ENCODE measurements at places on chromosomes 6 and 20.

- H3K27me3 ChIP-seq = no peaks in the 10 kb centered on the region
- H3K27ac ChIP-seq = no peak overlapping the region
- no peak overlapping the region for H3K4me3 ChIP-seq
These were observed 125.2 kb upstream of the RALGAPA2 start for GRCh38 chr20:20837574-20838021.

- H3K4me3 ChIP-seq = no peak overlapping the region
- H3K27me3 ChIP-seq = no peaks in the 10 kb centered on the region
- no peak overlapping the region for H3K27ac ChIP-seq
- DNase-seq = no peak
- H3K4me1 ChIP-seq = no peaks in the 10 kb centered on the region
- H3K36me3 ChIP-seq = no peaks in the 10 kb centered on the region
These were observed 203.0 kb downstream of the KCNQ5 start for GRCh38 chr6:72824833-72825232.

GRCh38 chr20:53381568-53382262 lies 211.9 kb downstream of the ZNF217 start:
- H3K36me3 ChIP-seq = no peaks in the 10 kb centered on the region
- no peaks in the 10 kb centered on the region for H3K27me3 ChIP-seq
- no peak overlapping the region for H3K27ac ChIP-seq
- no peak overlapping the region for H3K4me3 ChIP-seq

GRCh38 chr6:84657486-84657885 lies 106.9 kb downstream of the TBX18 start:
- no peak overlapping the region for H3K4me3 ChIP-seq
- no peak for DNase-seq
- no peaks in the 10 kb centered on the region for H3K36me3 ChIP-seq
- H3K27ac ChIP-seq = no peak overlapping the region
- H3K27me3 ChIP-seq = no peaks in the 10 kb centered on the region

DNA sequence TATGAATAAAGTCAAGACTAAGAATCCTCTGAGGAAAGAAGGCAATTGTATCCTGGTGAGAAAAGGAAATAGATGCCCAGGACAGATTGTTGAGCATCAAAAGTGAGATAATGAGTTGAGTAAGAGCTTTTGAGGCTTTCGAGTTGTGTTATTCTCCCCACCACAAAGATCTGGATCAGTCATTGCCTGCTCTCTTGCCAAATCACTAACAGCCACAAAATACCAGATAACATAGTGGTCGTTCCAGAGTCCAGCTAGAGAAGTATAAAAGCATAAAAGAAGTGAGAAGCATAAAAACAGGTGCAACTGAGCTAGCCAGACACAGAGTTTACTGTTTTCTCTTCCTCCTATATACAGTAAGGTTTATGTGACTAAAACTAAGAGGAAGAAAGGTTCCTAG lies 4.9 kb downstream of the SPINT4 start:
- no peak for DNase-seq
- H3K4me1 ChIP-seq = no peaks in the 10 kb centered on the region
- H3K4me3 ChIP-seq = no peak overlapping the region
- no peaks in the 10 kb centered on the region for H3K36me3 ChIP-seq
- H3K27me3 ChIP-seq = no peaks in the 10 kb centered on the region

- H3K27ac ChIP-seq = no peak overlapping the region
- H3K4me1 ChIP-seq = no peaks in the 10 kb centered on the region
- H3K36me3 ChIP-seq = no peaks in the 10 kb centered on the region
- no peaks in the 10 kb centered on the region for H3K27me3 ChIP-seq
These were observed 18.6 kb downstream of the SCML4 start for GRCh38 chr6:107805504-107805903.
